MV-4-11 (cell line): ENCODE measurements at places on chromosomes 6 and 20.

- peak; percentile 47 for DNase-seq
Observed at GRCh38 chr6:125001684-125002405, 39.6 kb downstream of the RNF217 start.

GRCh38 chr20:1827974-1828785 is 67.0 kb upstream of the SIRPA start:
- DNase-seq, result peak; percentile 62

DNA sequence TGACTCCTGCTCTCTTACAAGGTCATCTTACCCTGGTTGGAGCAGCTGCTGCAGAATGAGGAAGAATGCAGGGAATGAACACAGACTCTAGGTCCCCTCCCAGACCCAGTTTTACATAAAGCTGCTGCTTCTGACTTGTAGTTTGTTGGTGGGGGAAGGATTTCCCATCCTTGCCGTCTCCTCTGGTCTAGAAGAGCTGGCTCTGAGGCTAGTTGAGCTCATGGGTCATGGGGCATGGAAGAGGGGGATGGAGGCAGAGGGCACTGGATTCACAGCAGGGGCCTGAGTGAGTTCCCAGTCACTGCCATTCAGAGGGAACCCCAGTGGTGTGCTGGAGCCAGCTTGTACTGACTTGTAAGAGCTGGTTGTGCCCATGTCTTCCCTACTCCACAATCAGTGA is 9.2 kb upstream of the GUCA1A start:
- peak; percentile 37 for DNase-seq

GRCh38 chr6:36312854-36313648 is 23.6 kb downstream of the BNIP5 start:
- DNase-seq, result peak; percentile 93

- no peak for DNase-seq
Observed at GRCh38 chr20:63734946-63735858, 1.3 kb upstream of the LIME1 start.

- DNase-seq, result no peak
Observed at GRCh38 chr20:41551011-41551705, 67.0 kb downstream of the CHD6 start.

- DNase-seq, result no peak
Observed at GRCh38 chr6:131013495-131013894, 49.5 kb downstream of the EPB41L2 start.

- peak; percentile 3 for DNase-seq
Observed at GRCh38 chr6:41545247-41545702, 906 bp upstream of the FOXP4 start.

GRCh38 chr20:41440882-41441281 is 74.3 kb upstream of the EMILIN3 start:
- no peak for DNase-seq

GRCh38 chr20:57571782-57572416 is 11.0 kb downstream of the PCK1 start:
- no peak for DNase-seq

DNA sequence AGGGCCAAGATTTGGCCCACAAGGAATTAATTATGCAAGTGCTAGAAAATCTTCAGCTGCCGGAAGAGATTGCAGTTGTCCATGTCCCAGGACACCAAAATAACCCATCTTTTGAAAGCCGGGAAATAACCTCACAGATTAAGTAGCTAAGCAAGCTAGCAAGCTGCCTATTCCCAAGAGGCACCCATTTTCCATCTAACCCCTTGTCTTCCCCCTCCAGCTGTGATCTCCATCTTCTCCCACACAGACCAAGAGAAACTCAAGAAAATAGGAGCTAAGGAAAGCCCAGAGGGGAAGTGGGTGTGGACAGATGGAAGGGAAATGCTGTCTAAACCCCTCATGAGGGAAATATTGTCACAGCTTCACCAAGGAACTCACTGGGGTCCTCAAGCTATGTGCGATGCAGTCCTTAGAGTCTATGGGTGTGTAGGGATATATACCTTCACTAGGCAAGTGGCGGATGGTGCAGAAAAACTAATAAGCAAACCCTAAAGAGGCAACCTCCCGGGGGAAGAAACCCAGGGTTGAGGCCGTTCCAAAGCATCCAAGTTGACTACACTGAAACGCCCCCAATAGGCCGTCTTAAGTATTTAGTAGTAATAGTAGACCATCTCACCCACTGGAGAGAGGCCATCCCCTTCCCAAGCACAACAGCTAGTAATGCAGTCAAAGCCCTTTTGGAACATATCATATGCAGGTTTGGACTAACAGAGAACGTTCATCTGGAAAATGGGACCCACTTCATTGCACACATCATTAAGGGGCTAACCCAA is 64.3 kb upstream of the PRSS16 start:
- no peak for DNase-seq

DNA sequence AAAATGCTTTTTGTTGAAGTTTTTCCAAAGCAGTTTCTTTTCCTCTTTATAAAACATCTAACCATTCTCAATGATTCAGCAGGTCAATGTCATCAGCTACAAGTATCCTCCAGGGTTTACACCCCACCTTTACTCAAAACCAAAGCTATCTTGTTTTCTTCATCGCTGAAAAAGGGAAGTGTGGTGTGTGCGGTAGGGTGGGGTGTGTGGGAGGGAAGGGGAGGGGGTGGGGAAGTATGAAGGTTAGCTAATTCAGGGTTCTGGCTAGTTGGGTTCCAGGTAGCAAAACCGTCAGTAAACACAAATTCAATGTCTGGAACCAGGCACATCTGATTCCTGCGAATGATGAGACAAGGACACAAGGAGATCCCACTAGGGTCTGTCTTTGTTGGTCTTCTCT is 189.6 kb downstream of the GJA10 start:
- peak; percentile 75 for DNase-seq

GRCh38 chr20:32204205-32205109 is 3.1 kb downstream of the PLAGL2 start:
- no peak for DNase-seq

DNA sequence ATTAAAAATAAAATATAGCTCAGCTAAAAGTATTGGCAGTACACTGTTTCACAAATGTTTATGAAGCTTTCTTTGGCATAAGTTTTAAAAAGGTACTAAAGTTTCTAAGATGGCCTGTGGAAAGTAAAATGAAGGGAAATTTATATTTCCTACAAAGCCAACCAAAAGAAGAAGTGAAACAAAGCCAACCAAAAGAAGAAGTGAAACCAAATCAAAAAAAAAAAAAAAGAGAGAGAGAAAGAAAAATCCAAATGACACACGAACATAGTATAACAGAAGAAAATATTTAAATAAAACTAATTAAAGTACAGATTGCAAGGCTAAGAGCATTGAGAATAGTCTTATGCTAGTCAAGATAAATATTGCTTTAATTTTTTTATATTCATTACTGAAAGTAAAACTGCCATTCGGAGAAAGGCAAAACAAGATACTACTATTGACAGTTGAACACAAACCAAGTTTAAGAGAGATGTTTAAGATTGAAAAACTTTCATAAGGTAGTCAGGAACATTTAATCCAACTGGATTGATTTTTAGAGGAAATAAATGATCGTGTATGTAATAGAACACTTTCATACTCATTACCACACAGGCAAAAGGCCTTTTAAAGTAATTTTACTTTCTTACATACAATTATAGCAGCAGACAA is 12.8 kb upstream of the KHDRBS2 start:
- DNase-seq, result peak; percentile 87

- peak; percentile 70 for DNase-seq
Observed at GRCh38 chr20:31560746-31561598, 44.1 kb upstream of the ID1 start.

DNA sequence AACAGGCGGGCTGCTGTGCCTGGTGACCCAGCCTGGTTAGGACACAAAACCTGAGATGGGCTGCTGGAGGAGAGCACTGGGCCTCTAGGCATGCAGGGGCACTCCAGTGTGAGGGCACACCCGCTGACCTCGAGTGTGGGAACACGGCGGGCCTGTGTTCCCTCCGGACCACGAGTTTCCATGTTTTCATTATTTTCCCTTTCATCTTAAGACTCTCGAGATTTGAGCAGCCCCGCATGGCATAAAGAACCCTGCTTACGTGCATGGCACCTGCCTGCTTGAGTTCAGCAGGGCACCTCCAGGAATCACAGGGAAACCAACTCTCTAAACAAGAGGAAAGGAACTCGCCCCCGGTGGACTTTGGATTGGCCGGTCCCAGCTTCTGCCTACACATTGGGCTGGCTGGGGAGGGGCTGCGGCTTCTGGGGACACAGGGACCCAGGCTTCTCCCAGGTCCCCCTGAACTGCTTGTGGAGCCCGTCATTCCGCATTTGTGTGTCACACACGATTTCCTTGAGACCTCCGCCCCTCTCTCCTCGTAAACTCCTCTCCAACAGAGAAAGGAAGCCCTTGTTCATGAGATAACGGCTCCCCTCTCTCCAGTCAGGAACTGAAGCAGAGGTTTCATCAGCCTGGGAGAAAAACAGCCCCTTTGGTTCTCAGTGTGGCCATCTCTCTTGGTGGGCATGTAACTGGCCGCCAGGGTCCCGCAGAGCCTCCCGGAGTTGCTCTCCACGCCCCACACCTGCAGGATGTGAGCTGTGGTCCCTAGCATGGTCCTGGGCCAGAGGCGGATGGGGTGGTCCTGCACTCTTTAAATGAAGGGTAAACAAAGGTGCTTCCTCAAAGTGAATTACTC is 181.8 kb downstream of the TTLL2 start:
- no peak for DNase-seq

- DNase-seq, result no peak
Observed at GRCh38 chr6:167270499-167271311, 20.4 kb upstream of the UNC93A start.
